Activated CD8-positive, alpha-beta memory T cell treated with anti-CD3 and anti-CD28 coated beads for 24 hours (primary cell): ENCODE measurements at places on chromosomes 3 and 15.

GRCh38 chr3:101229681-101230080, 90.7 kb downstream of the IMPG2 start:
- DNase-seq = no peak

- DNase-seq = peak; percentile 66
Measured at GRCh38 chr3:45546716-45547701, 47.5 kb upstream of the LIMD1 start.

- DNase-seq = no peak
Measured at GRCh38 chr3:178386401-178386800, 149.8 kb upstream of the KCNMB2 start.

- DNase-seq = no peak
Measured at GRCh38 chr15:62647202-62647842, 395.2 kb upstream of the TPM1 start.

GRCh38 chr3:62567097-62568021, 194.0 kb upstream of the FEZF2 start:
- no peak for DNase-seq

DNA sequence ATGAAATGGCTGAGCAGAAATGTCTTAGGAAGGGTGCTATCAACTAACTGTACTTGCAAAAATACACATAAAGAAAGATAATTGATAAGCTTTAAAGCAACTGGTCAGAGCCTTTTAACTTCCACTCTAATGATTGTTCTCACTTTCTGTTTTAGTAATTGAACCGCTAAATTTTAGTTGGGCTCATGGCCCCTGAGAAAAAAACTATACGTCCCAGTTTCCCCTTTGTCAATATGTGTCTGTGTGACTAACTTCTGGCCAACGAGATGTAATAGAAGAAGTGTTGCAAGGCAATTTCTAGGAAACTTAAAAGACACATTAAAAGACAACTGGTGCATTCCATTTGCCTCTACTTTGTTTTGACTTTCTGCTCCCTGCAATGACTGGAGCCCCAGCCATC, 223.9 kb downstream of the NR1D2 start:
- no peak for DNase-seq

DNA sequence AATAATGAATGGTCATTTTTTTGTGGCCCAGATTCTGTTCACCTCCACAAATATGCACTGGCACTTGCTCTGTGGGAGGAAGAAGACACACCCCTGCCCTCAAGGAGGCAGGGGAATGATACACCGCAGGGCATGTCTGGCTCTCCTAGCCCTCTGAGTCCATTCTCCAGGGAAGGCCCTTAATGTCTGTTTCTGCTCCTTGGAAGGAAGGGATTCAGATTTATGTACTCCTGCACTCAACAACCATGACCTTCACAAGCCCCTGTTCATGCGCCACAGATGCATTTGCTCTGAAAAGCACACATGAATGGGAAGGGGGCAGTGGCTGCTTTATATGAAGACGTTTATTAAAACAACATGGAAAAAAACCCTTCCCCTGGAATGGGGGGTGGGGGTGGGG, 333.8 kb downstream of the EPHB1 start:
- no peak for DNase-seq

GRCh38 chr15:66746231-66746605, 44.2 kb downstream of the SMAD6 start:
- DNase-seq = no peak

GRCh38 chr15:85034276-85034675, 52.6 kb downstream of the PDE8A start:
- DNase-seq = no peak

GRCh38 chr3:145889730-145890129, 271.3 kb downstream of the PLOD2 start:
- no peak for DNase-seq

DNA sequence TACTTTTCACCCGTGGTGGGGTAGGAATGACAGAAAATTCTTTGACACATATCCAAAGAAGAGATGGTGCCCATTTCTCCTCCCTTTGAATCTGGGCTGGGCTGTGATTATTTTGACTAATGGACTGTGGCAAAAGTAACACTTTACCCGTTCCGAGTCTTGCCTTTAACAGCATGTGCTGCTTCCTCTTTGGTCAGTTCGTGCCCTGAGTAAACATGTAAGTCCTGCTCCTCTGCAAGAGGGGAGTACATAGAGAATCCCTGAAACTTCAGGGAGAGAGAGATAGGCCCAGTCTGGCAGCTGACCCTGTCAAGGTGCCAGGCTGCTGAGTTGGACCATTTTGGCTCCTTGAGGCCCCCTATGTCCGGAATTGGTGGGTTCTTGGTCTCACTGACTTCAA, 243.1 kb downstream of the EPHB1 start:
- DNase-seq = no peak

DNA sequence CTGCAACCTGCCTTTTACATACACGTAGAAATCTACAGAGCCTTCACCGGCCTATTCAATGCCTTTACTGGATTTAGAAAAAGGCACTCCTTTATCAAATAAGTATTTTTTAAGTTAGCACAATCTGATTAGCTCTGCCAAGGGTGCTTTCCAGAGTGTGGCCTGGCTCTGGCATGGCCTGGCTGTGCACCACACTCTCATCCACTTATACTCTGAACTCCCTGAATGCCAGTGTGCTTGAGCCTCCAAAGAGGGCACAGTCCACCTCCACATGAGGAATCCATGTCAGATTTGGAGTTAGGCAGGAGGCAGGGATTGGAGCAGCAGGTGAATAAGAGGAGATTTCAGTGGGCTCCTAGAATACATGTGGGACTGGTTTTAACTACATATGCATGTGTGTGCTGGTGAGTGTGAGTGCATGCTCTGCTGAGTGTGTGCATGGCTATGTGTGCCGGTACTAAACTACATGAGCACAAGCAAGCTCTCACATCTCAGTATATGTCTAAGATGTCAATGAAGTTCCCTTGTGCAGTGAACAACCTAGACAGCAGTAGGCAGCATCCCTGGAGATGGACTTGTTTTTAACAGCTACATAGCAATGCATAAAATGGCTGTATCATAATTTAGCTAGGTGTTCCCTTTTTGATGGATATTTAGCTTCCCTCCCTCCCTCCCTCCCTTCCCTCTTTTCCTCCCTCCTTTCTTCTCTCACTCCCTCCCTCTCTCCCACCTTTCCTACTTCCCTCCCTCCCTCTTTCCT, 17.8 kb upstream of the ZFAND6 start:
- peak; percentile 24 for DNase-seq

GRCh38 chr15:65783872-65784271, 8.2 kb downstream of the DENND4A start:
- DNase-seq = no peak

- DNase-seq = no peak
Measured at GRCh38 chr3:132256989-132257388, 60.2 kb upstream of the ACP3 start.

DNA sequence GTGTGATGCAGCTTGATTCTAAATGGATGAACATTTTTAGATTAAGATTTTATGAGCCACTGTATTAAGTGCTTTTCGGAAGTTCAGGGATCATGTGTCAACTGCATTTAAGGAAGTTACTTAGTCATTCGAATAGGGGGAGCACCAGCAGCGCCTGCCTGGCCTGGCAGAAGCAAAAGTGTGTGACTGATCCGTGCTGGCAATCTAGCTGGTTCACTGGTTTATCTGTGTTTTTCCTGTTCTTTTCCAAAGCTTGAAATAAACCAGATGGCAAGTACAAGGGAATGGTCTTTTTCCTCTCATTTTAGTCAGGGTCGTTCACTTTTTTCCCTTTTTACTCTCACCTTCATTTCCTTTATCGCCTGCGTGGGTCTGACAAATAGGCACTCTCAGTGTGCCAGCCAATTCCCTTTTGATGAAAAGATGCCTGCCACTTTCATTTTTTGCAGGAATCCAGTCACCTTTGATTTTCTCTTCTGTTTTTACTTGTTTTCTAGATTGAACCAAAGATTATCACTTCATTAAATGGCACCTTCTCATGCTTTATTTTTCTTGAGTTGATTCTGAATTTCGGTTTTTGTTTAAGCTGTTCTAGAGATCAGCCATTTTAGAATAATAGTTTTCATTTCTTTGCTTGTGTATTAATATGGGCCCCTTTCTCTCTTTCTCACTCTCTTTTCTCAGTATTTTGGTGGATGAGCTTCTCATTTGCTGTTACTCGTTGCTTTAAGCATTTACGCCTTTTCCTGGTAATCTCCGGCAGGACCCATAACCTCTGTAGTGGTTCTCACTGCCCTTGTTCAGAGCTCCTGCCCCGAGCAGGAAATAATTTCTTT, 2.8 kb downstream of the ABHD2 start:
- DNase-seq = no peak

- no peak for DNase-seq
Measured at GRCh38 chr15:98874773-98875172, 132.8 kb downstream of the PGPEP1L start.

DNA sequence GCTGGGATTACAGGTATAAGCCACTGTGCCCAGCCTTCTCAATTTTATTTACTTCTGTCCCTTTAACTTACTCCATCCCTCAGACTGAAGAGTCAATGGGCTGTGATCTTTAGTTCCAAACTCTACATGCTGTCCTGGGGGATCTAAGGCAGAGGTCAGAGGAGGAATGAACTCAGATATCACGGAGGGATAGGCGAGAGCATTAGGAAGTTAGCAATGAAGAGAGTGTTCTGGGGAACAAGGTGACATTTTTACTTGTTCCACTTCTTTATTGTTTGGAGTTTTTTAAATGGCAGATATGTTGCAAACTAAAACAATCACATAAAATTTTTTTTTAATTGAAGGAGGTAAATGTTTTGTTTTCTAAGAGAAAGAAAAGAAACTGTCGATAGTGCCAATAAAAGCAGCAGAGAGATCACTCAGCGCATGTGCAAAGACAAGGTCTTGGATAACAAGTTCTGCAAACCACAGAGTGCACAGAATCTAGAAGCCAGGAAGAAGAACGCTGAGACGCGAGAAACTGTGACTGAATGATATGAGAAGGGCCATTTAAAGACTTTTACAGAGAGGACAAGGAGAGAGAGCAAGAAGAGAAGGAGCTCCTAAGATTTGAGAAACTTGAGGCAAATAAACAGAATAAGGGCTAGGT, 10.8 kb upstream of the CA12 start:
- no peak for DNase-seq

GRCh38 chr3:126101521-126101982, 17.6 kb upstream of the SLC41A3 start:
- no peak for DNase-seq

- no peak for DNase-seq
Measured at GRCh38 chr3:106332129-106332528, 463.3 kb upstream of the CBLB start.

DNA sequence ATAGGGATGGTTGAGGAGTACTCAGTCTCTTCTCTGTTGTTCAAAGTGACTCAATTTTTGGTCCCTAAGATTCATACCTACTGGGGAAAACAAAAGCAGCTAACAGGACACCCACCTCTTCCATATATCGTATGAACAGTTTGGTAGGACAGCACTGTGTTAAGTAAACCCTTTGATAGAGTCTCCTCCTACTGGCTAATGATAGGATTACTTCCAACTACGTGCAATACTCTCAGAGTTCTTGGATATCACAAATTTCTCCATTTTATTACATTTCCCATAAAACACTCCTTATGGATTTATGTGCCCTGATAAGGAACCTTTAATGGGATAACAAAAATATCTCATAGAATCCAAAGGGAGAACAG, 200.2 kb upstream of the GOLGA6L4 start:
- no peak for DNase-seq

DNA sequence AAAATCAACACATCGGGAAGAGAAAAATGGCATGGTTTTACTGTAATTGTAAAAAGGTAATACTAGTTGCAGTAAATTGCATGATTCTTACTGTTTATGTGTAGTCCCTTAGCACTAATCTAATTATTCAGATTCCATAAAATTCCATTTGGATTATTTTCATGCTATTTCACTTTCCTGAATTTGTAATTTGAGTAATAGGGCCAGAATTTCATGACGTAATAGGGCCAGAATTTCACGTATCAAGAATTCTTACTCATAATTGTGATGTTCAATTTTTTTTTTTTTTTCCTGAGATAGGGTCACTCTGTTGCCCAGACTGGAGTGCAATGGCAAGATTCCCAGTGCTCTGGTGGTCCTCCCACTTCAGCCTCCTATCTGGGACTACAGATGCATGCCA, 2.9 kb upstream of the U2SURP start:
- no peak for DNase-seq

DNA sequence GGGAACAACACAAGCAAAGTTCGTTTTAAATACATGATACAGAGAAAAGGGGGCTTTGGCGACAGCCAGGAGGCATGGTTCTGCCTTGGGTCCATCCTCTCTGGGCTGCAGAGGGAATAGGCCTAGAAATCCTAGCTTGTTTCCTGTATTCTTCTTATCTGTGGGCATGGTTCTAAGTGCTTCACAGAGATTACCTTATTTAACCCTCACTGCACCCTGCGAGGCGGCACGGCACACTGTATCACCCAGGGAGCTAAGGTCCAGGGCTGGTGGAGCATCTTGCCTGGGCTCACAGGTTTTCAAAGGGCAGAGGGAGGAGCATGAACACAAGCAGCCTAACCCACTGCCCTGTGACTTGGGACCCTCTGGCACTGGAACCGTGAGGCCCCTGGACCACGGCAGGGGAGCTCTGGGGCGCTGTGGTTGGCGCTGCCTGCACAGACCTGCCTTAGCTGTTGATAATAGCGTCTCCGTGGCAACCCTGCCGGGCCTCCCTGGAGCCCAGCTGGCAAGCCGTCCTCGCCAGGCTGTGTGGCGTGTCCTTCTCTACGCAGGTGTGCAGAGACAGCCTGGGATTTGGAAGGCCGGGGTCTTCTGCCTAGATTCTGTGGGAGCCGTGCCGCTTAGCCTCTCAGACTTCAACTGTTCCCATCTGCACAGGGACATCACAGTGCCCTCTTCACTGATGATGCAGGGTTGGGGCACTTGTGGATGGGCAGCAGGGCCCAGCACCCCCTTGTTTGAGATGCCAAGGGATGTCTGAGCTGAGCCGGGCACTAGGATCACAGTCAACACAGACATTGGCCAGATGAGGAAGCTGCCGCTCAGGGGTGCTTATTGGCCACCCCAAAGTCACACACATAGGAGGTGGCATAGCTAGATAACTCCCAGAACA, 154.6 kb upstream of the TLE3 start:
- no peak for DNase-seq

DNA sequence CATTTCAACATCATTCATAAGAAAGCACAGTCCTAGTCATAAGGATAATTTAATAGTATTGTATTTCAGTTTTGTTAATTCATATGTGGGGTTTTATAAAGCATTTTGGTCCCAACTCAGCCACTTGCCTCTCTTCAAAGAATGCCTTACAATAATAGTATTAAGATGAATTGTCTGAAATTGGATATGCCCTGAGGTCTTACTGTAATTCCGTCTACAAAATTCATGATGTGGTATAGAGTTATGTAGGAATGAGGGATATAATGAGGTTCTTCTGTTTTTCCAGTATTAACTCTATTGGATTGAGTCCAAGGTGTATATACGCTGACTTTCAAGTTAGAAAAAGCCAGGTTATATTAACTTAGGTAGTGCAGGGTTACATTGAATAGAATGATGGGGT, 177.0 kb downstream of the GOLIM4 start:
- DNase-seq = no peak

- DNase-seq = no peak
Measured at GRCh38 chr3:40680685-40681657, 156.2 kb downstream of the ZNF621 start.

- no peak for DNase-seq
Measured at GRCh38 chr3:72448375-72448823, 399.8 kb downstream of the SHQ1 start.

- no peak for DNase-seq
Measured at GRCh38 chr15:80823120-80823519, 44.0 kb downstream of the CEMIP start.

GRCh38 chr3:177338697-177339219, 141.5 kb upstream of the TBL1XR1 start:
- DNase-seq = peak; percentile 56
